ENCODE measurements at places on chromosomes 16 and 17.

DNA sequence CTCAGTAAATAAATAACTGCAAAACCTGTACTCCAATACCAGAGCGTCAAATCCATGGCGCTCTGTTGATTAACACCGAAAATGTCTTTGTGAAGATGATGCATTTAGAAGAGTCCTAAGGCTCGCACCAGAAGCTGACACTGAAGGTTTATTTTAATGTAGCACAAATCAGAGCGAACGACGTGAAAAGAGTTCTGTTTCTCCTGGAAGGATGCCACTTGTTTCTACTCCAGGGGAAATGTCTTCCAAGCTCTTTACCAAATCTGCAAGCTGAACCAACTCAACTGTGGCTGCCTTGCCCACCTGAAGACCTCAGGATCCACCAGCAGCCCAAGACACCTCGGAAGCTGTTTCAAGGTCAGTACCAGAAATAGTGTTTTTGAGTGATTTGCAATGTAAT, 194.4 kb upstream of the MAF start:
- DNase-seq = no peak

GRCh38 chr17:82129095-82129494, 31.1 kb upstream of the FASN start:
- DNase-seq = no peak

DNA sequence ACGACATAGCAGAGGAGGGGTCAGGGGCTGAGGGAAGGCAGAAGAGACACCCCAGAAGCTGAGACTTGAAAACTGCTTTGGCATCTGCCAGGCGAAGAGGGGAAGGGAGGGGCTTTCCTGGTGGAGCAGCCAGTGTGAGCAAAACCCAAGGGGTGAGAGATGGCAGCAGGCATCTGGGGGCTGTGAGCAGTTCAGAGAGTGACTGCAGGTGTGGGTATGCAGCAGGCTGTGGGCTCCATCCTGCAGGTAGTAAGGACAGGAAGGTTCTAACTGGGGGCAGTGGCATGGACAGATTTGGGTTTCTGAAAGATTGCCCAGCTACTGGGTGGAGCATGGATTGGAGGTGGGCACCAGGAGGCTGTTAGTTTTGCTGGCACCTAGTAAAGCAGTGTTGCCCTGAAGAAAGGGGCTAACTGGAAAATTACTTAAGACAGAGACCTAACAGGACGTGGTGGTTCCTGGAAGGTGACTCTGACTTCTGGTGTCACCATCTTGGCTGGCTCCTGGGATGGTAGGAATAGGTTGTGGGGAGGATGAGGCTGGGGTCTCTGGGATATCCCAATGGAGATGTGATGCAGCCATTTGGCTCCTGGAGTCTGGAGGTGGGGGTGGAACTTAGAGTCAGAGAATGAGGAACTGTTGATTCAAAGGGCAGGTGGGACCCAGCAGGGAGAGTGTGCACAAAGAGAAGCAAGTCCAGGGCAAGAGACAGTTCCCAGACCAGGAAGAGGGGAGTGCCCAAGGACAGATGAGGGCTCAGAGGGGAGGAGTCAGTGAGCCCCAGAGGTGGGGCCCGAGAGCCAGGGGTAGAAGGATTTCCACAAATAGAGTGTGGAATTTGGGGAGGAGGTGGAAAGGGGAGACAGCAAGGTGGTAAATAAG, 11.2 kb downstream of the BCL7C start:
- DNase-seq = no peak

DNA sequence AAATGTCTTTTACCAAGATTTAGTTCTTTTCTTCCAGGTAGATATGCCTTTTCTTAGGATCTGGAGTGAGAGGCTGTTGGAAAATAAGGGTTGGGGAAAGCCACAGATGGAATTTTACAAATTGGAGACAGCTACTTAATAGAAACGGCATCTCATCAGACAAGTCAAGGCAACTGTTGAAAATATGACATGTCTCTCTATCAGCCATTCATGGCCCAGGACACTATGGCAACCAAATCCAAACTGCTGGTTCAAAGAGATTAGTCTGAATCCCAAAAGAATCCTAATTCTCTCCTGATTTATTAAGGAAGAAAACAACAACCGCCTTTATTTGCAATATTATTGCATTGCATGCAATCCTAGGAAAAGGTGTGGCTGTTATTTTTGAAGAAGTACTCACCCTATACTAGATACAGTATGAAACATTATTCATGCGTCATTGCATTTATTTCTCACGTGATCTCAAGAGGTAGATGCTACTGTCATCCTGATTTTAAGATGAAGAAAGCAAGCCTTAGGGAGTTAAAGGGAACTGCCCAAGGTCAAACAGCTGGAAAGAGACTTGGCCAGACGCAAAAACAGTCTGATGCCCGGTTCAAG, 12.6 kb upstream of the CEP20 start:
- DNase-seq = no peak

DNA sequence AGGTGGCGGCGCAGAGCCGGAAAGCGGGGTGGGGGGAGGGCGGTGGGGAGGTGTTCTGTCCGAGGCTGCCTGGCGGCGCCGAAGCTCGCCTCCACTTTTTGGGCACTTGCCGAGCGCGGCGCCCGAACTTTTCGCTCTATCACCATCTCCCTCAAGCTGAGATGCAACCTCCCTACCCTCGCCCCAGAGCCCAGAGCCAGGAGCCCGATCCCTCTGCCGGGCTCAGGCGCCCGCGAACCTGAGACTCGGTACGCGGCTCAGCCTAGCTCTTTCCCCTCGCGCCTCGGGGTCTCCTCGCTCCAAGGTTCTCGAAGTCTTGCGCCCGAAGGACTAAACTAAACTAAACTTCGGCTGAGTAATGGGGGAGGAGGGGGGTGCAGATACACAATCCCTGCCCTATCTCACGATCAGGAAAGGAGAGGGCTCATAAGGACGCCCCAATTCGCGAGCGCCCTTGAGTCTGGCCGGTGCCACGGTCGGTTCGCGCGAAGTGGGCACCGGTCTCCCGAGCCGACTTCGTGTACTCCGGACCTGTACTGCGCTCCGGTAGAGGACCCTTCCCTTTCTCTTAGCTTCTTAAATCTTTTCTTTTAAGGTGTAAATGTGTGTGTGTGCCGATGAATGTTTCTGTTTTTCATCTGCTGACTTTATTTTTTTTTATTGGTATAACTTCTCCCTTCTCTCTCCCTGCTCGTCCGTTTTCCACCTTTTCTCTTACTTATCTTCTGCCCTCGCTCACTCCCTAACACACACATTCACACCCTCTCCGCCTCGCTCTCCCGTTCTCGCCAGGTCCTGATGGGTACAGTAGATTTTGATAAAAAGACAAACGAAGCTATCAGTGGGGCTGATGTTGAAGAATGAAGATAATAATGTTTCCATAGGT, 1.9 kb upstream of the SALL1 start:
- DNase-seq = peak; percentile 21

GRCh38 chr16:11901091-11901490, 14.7 kb downstream of the GSPT1 start:
- no peak for DNase-seq

GRCh38 chr16:59205403-59205802, 471.3 kb upstream of the GOT2 start:
- no peak for DNase-seq

DNA sequence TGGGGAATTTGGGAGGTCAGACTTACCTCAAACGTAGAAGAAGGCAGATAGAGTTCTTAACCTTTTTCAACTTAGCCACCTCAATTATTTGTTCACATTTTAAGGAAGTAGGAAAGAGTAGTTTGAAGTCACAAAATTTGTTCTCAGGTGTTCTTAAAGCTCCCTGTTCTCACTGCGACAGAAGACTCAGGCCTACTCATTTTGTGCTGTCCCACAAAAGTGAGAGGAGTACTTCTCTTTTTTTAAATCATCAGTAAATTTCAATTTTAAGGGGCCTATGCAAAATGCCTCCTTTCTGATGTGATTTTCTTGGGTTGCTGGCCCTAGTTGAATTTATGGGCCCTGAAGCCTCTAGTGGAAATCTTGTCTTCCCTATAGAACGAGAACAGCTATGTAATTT, 133.4 kb downstream of the MAP2K6 start:
- DNase-seq = no peak

DNA sequence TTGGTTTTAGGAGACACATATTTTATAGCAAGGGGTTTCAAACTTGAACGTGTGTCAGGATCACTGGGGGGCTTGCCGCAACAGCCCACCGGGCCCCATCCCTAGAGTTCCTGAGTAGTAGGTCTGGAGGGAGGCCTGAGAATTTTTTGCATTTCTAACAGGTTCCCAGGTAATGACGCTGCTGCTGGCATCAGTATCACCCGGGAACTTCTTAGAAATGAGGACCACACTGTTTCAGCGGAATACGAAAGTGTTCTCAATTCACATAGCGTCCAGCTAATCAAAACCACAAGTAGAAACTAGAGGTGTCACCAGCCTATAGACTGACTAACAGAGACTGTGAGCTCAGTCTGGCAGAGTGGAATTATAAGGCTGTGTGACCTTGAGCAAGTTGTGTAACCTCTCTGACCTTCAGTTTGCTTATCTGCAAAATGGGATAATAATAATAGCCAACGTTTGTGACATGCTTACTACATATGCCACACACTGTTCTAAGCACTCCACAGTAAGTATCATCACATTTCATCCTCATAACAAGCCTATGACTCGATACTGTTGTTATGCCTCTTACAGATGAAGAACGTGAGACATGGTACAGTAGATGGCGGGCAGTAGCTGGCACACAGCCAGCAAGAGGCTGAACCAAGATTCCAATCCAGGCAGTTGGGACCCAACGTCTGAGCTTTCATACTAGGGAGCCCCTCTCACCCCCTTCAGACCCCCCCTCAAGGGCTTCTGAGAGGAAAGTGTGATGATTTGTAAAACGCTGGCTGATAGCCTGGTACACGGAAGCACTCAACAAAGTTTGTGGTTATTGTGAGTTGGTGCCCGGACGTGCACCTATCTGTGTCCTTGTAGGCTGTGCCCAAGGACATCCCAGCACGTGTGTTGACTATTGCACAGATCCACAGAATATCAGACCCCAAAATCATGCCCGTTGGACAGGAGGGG, 4.6 kb upstream of the ICAM2 start:
- peak; percentile 13 for DNase-seq

DNA sequence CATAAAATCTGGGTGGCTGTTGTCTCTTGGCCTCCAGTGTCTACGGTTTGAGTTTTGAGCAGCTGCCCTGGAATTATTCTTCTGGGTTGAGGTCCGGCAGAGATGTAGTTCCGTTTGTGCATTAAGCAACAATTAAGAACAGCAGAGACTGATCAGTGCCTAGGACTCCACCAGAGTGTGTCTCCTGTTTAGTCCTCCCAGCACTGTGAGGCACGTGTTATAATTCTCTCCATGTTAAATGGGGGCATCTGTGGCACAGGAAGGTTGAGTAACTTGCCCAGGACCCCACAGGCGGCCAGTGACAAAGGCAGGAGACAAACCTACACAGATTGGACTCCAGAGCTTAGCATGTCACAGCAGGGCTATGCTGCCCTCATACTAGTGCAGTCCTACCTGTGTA, 225.1 kb downstream of the CBLN1 start:
- DNase-seq = no peak

GRCh38 chr17:48574505-48575065, 3.6 kb downstream of the HOXB4 start:
- no peak for DNase-seq

- no peak for DNase-seq
Measured at GRCh38 chr16:12682432-12683165, 121.1 kb downstream of the CPPED1 start.

DNA sequence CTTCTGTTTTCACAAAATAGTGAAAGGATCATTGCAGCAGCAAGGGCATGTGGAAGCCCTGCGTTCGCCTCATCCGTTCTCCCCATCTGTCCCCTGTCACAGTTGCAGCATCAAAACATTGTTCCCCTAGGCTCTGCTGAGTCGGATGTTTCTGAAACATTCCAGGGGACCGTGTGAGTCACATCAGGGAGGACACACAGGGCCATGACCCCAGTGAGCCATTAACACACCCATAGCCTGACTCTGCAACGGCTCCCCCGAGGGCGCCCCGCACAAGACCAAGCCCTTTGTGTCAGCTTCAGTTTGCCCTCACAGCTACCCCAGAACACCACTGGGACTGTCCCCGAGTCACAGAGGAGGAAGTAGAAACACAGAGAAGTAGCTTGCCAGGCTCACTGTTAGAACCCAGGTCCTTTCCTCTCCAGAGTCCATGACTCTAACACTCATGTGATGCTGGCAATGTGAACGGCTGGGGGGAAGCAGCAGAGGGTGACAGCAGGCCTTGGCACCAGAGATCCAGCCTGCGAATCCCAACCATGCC, 63.3 kb upstream of the HSBP1 start:
- DNase-seq = no peak

DNA sequence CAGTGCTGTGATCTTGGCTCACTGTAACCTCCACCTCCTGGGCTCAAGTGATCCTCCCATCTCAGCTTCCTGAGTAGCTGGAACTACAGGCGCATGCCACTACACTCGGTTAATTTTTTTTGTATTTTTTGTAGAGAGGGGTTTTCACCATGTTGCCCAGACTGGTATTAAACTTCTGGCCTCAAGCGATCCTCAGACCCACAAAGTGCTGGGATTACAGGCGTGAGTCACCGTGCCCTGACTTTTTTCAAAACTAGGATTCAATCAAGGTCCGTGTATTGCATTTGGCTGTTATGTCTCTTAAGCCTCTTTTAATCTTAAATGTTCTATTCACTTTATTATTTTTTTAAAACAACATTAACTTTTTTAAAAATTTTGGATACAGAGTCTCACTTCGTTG, 4.3 kb upstream of the CCL22 start:
- no peak for DNase-seq

- no peak for DNase-seq
Measured at GRCh38 chr16:2775131-2775716, 1.9 kb downstream of the ELOB start.

DNA sequence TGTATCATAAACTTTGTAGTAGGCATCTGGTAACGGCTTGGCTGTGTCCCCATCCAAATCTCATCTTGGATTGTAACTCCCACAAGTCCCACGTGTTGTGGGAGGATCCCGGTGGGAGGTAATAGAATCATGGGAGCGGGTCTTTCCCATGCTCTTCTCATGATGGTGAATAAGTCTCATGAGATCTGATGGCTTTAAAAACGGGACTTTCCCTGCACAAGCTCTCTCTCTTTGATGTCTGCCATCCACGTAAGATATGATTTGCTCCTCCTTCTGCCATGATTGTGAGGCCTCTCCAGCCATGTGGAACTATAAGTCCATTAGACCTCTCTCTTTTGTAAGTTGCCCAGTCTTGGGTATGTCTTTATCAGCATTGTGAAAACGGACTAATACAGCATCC, 248.7 kb downstream of the SNX29 start:
- DNase-seq = no peak

DNA sequence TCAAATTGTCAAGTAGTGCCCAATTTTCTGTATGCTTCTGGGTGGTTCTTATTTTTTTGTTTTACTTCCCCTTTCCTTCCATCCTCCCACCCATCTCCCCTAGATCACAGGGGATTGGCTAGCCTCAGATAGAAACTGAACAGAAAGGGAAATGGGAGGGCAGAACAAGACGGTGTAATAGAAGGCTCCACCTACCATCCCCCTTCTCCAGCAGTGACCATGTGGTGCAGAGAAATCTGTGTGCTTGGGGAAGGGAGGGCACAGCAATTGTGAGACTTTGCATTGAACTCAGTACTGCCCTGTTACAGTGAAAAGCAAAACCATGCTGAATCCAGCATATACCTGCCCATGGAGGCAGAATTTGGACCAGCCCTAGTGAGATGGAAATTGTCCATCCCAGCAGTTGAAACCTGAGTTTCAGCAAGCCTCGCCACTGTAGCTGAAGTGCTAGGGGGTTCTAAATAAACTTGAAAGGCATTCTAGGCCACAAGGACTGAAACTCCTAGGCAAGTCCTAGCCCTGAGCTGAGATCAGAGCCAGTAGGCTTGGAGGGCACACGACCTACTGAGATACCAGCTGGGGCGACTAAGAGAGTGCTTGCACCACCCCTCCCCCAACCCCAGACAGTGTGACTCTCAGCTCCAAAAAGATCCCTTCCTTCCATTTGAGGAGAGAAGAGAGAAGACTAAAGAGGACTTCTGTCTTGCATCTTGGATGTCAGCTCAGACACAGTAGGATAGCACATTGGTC, 5.2 kb downstream of the SLFN11 start:
- peak; percentile 39 for DNase-seq
